ENCODE measurements at places on chromosomes 7 and 10.

DNA sequence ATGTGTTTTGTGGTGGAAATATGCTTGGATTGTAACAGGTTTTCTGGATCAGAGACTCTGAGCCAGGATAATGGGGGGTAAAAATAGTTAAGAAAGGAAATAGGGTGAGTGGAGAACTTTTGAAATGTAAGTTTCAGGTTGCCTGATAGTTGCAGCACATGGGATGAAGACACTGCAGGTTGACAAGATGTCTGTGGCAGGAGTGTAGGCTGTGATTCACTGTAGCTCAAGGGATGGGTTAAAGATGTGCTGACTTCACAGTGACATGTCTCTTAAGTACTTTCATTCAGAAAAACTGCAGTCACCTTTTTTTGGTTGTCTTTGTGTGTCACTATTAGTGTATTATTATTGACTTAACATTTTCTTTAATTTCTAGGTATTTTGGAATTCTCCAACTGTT is 63.5 kb upstream of the SLC39A12 start:
- no peak for DNase-seq

GRCh38 chr7:138144958-138145357 is 68.7 kb downstream of the AKR1D1 start:
- DNase-seq, result no peak

DNA sequence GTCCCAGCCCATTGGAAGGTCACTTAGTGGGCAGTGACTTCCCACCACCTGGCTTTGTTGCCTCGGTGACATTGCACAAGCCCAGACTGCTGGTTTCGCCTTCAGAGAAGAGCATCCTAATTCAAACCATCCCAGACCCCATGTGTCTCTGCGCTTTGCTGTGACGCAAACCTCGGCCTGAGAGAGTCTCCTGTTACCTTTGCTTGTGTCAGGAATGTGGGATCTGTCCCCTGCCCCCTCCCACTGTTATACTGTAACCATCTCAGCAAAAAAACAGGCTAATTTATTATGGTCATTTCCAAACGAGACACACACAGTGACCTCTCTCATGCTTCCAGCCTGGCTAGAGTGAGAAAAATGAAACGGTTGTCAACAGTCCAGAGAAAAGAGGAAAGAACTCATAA is 25.0 kb upstream of the AQP1 start:
- no peak for DNase-seq

DNA sequence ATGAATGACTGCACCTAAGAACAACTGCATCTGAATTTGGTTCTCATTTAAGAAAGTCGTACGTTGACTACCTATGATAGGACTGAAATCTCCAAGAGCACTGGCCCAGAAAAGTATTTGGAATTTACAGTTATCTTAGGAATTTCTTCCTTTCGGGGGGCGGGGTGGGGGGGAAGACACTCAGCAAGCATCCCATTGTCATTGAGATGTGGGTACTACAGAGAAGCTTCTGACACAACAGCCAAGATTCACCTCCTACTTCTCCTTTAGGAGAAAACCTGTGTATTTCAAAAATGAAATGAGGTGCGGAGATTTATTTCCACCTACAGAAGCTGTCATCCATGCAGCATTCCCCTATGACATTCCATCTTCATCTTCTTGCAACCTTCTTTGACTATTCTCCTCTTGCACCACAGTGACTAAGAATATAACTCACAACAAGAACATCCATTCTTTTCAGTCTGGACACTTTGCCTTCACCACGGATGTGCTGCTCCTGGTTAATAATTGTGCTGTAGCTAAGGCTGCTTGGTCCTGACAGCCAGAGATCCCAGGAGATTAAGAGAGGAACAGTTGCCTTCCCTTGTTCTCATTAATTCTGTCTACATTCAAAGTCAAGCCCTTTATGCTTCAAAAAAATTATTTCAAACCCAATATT is 98.4 kb upstream of the FRMD4A start:
- no peak for DNase-seq

GRCh38 chr7:83677180-83677866 is 28.4 kb upstream of the SEMA3E start:
- DNase-seq, result no peak

- no peak for DNase-seq
Observed at GRCh38 chr7:113774182-113774807, 144.5 kb downstream of the PPP1R3A start.

DNA sequence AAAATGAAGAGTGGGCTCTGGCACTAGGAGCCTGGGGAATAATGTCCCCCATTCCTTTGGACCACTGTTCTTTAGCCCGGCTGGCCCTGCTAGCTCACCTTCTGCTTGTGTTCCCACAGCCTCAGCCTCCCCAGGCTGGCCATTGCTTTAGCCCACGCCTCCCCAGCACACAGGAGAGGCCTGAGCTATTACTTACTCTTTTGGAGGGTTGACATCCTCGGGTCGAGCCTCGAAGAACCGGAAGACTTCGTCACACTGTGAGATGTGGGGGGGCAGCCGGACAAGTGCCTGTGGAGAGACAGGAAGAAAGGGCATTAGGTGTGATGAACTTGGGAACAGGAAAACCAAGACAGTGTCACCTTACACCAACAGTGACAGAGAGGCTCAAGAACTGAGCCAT is 131.3 kb downstream of the SH3PXD2A start:
- DNase-seq, result no peak

GRCh38 chr7:128876586-128876977 is 13.9 kb downstream of the ATP6V1F start:
- no peak for DNase-seq

DNA sequence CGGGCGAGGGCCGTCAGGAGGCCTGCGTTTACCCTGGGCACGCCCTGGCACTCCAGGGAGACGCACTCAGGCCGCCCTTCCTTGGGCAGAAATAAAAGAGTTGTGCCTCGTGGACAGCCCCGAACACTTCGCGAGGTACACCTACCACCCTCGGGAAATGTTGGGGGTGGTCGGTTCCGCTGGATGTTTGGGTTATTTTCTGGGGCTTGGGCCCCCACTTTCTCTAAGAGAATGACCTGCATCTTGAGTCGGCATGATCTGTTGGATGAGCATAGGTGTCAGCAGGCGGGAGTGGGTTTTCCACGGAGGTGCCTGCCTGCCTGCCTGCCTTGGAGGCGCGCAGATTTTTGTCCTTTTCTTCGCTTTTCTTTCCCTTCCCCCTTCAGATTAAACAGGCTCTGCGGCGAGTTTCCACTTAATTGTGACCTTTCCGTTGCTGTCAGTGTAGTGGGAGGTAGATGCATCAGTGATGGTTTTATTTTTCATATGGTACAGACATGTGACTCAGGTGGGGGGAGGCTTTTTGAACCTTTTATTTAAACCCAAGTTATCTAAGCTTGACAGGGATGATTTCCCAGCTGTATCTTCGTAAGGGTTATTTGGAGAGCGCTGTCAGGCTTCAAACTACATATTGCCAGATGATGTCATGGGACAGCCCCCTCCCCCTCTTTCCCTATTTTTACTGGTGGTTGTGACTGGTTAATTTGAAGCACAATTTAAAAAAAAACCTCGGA is 661 bp downstream of the HECTD2 start:
- DNase-seq, result no peak

Data from stimulated activated naive CD4-positive, alpha-beta T cell treated with Interleukin-2 at 50 U/mL for 16 hours (primary cell).